ENCODE measurements at places on chromosomes 3 and 15.

GRCh38 chr3:11662392-11662990 is 18.8 kb upstream of the VGLL4 start:
- no peak for DNase-seq

DNA sequence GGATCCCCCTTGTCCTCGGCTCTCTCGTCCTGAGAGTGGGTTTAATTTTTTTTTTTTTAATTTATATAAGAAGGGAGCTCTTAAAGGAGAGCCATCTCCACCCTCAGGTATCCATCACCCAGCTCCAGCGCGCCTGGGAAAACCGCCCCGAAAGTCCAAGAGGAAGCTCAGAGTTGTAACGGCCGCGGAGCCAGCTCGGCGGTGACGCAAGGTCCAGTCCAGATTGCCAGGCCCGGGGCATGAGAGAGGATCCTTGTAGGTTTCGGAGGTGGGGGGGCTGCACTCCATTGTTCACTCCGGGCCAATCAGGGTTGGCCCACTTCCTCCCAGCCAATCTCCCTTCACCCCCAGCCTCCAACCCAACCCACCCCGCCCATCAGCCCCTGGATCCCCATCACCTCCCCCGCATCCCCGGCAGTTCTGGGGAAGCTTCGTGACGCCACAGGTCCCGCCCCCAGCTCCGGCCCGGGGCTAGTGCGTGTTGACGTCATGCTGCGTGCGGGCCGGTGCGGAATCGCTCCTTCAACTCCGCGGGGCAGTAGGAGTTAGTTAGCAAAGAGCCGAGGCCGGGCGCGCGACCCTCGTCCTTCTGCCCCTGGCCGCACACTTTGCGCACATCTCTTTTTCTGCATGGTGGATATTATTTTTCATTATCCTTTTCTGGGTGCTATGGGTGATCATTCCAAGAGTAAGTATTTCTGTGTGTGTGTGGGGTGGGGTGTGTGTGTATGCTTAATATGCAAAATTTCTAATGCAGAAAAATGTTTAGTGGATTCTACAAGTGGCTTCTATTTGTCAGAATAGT is at the start of gene ISL2:
Gene ISL2 (plus strand): TSS at position 520 of the 805 bp plus-strand sequence. CDS start 111 bp downstream, at position 631.
- DNase-seq, result peak; percentile 78

- no peak for DNase-seq
These were observed 10.8 kb upstream of the SLC24A5 start for GRCh38 chr15:48109856-48110531.

DNA sequence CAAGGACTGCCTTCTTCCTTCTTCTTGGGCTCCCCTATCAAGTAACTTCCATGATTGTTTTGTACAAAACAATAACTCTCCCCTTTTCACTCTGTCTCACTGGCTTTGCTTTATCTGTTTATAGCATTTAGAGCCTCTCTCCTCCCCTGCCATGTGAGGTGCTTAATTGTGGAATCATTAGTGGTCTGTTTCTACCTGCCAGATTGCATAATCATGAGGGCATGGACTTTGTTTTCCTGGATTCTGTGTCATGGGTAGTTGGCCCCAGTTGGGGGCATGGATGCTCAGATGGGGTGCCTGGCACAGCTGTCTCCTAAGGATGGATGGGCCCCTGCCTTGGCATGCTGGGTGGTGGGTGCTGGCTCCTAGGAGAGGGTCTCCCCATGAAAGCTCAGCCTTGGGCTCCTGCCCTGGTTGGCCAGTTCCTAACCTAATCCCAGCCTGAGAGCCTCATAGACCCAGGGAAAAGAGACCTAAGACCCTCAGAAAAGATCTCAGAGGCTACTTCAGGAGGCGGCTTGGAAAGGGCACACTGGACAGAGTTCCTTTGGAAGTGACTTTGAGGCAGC is 8.0 kb upstream of the CTXND1 start:
- DNase-seq, result no peak

GRCh38 chr3:85586018-85586417 is 627.2 kb downstream of the CADM2 start:
- DNase-seq, result no peak

GRCh38 chr3:2927259-2927658 is 182.9 kb downstream of the IL5RA start:
- DNase-seq, result no peak

GRCh38 chr3:114902691-114903101 is 244.4 kb downstream of the ZBTB20 start:
- DNase-seq, result no peak

GRCh38 chr15:33636958-33637357 is 326.2 kb downstream of the RYR3 start:
- no peak for DNase-seq

- DNase-seq, result no peak
These were observed 99.7 kb downstream of the CTNNB1 start for GRCh38 chr3:41299036-41299435.
